T1000 (cell line): ENCODE measurements at places on chromosomes 5 and 9.

DNA sequence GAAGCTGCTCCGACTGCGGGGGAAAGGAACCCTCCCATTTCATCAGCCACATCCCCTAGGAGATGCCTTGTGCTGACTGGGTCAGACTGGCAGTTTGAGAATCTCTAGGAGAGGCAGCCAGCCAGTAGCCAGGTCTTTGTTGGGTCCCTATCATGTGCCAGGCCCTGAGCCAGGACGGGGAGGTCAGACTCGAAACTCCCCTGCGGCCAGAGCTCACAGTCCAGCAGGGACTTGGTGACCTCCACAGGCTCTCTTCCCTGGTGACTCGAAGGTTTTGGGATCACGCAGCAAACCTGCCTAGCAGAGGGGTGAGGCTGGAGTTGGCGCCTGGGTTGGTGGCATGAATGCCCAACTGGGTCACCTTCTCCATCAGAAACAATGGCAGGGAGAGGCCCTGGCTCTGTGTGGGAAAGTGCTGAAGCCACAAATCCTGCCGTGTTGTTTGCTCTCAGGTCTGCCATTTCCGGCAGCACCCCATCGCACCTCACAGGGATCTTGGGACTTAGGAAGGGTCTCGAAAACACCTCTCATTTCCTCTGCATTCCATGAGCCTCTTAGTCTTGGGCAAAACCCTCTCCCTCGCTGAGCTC, 14.4 kb upstream of the ORM1 start:
- DNase-seq, result no peak

DNA sequence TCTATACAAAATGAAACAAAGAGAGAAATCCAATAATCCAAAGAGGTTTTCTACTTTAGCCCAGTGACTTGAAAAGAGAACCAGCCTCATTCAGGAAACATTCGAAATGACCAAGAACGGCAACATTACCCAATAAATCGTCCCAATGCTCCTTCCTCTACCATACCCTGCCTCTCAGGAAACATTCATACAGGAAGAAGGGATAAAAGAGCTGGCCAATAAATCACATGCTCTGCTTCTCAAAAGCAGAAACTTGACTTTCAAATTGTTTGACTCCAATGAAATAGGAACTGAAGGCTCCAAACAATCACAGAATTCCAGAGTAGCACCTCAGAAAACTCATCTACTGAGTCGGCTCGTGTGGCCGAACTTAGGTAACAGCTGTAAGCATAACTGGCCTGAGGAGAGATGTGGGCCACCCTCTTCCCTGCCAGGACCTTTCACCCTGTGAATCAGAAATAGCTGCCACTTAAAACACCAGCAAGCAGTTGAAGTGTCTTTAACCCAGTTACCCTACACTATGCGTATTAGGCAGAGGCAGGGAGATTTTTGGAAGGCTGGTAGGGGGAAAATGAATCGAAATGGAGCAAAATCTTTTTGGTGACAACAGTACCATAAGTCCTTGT, 14.6 kb downstream of the ARL15 start:
- DNase-seq, result no peak

DNA sequence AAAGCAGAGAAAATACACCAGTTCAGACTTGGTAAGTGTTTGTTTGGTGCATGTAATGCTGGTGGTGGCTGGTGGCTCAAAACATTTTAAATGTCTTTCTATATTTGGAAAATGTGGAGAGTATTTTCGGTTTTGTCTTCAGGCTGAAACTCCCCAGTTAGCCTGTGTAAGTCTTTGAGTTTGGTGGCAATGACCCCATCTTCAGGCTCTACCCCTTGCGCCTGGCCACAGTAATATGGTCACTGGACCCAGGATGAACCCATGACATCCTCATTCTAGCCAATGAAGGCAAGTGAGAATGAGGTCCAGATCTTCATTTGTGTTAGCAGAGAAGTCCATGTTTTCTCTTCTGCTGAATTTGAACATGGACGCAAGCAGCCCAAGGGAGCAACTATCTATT, 422.6 kb downstream of the BRINP1 start:
- DNase-seq, result no peak

GRCh38 chr9:127424676-127424999, 456 bp downstream of the ZNF79 start:
- DNase-seq, result no peak

DNA sequence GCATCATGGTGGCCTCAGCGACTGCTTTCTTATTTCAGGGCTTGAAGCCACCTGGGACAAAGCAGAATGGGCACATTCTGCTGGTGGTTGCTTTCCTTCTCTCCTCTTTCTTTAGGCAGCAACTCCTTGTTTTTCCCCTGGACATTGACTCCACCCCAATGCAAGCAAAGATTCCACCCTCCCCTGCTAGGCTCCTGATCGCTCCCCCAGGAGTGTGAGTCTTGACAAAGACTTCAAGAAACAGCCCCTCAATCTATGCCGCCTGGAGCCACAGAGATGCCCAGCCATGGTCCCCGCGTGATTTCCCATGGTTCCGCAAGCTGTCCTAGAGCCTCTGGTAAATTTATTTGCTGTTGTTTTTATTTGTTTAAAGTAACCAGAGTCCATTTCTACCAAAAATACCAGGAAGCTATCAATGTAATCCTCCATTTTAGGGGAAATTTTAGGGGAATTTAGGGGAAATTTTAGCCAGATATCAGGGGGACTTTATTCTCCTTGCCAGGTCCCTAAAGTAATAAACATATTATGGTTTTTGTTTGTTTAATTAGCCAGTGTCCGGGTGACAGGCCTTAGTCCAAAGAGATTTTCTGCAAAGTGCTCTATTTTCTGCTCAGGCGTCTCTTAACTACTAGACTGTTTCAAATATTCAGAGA, 2.3 kb downstream of the KCNMB1 start:
- DNase-seq, result no peak
